SHP77 (cell line): ENCODE measurements at places on chromosomes 4 and X.

GRCh38 chr4:17665852-17666251, 51.4 kb downstream of the MED28 start:
- DNase-seq, result no peak

DNA sequence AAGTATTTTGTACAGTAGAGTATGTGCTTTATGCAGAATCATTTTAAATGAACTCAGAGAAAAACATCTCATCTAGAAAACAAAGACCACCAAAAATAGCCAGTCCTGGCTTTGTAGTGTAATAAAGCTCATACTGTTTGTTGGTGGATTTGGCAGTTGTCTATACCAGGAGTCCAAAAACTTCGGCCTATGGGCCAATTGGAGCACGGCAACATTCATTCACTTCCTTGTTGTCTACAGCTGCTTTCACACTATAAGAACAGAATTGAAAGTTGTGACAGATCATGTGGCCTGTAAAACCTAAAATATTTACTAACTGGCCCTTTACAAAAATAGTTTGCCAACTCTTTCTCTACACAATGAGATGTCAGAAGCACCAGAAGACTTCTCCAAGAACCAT, 5.3 kb downstream of the FBXW7 start:
- no peak for DNase-seq

DNA sequence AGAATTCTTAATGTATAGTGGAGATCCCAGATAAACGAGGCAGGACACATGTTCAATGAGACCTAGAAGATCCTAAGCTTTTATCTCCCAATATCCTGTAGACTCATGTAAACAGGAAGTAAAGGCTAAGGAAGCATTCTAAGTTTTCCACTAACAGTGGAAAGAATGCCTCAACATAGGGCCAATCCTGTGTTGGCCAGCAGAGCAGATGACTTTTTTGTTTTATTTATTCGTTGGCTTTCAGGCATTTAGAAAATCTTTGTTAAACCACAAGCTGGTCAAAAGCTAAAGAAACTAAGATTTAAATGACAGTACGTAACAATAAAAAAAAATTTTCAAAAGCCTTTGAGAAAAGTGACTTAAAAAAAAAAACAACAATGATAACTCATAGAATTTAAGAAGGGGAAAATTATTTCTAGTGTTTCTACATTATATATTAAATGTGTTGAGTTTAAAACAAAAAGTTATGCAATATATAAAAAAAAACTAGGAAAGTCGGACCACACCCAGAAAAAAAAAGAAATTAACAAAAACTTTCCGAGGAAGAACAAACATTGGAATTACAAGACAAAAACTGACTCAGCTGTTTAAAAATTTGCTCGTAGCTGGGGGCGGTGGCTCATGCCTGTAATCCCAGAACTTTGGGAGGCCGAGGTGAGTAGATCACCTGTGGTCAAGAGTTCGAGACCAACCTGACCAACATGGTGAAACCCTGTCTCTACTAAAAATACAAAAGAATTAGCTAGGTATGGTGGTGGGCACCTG, 759.3 kb downstream of the FSTL5 start:
- DNase-seq, result no peak

- no peak for DNase-seq
Measured at GRCh38 chr4:168619266-168619631, 122.4 kb downstream of the PALLD start.

GRCh38 chr4:97558204-97558778, 585.0 kb downstream of the STPG2 start:
- no peak for DNase-seq

DNA sequence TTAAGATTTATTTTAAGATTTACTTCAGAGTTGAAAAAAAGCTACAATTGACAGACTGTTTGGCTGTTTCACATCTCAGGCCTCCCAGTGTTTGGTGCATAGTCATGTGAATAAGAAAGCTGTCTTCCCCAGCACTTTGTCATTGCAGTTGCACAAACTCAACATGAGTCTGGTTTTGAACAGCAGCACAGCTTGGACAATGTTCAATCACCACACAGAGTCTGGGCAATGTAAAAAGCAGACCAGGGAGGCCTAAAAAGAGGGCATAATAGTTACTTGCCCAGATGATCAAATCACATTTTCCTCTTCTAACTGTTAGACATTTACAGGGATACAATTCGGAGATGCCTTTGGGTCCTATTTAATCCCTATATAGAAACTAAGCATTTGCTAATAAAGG, 1055.0 kb downstream of the RPA4 start:
- no peak for DNase-seq

GRCh38 chr4:3267576-3268394, 18.8 kb downstream of the MSANTD1 start:
- DNase-seq, result no peak

DNA sequence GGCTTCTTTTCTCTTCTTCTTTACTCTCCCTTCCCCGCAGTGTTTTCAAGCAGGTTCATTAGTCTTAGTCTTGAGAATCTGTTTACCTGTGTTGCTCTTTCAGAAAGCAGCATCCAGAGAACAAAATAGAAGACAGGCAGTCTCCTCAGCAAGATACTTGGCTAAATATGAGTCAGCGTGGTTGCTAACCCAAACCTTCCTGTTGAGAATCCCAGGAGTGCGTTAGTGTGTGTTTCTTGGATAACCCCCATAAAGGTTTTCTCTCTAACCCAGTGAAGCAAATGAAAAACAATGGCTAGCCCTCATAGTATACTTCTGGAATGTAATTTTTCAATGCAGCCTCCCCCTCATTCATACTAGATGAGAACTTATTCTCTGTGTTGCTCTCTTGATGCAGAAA, 41.1 kb downstream of the BMPR1B start:
- DNase-seq, result no peak
